Renal cortex interstitium (tissue), 15 donors: ENCODE measurements at places on chromosomes 2 and 18.
A peak's percentile ranks its signal among the peaks of the same experiment; 100 is the strongest.

GRCh38 chr2:220417503-220417902 is 790.1 kb downstream of the SLC4A3 start:
- no peak for DNase-seq

DNA sequence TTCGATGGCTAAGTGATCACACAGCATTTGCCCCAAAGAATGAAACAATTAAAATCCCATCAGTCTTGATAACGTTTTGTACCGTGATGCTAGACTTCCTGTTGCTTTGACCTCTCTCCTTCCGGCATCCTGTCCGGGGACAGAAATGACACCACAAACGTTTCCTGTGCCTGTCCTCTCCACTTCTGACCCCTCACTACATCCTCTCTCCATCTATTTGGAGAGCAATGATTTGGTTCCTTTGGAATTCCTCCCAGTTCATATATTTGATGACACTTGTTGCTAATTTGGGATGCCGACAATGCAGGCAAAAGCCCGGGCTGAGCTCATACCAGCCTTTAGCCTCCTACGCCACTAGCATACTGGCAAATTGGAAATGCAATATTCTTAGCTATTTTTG is 151.2 kb upstream of the CCDC68 start:
- peak; percentile 17 for DNase-seq

DNA sequence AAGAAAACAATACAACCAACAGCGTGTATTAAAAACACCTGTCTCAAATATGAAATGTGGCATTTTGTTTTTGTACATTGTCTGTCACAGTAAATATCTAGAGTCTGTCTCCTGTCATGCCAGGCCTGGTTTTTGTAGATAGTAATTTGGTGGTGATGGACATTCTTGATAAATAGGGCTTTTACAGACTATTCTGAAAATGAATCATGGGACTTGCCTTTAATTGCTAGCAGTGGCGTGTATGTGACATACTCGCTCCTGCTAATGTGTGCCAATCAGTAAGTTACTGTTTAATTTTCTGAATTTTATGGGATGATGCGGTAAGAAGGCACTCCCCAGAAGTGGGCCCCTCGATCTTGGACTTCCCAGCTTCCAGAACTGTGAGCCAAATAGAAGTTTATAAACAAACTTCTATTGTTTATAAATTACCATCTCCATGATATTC is 83.7 kb downstream of the TANC1 start:
- no peak for DNase-seq

- no peak for DNase-seq
Measured at GRCh38 chr2:133602538-133602937, 34.3 kb upstream of the NCKAP5 start.

DNA sequence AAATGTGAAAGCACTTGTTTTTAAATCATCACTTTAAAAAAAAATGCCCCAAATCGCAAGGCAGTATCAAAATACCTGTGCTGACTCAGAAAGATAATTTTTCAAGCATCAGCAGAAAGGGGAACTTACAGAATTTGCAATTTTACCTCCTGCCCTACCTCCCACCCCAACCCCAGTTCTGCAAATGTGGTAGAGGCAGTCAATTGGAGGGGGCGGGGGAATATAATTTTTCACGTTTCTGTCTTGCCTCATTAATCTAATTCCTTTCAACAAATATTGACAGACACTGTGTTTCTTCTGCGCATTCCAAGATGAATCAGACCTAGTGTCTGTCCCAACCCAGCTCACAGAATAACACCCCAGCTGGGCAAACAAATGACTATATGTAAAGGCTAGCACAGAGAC is 76.8 kb downstream of the ALPK2 start:
- DNase-seq = no peak

- no peak for DNase-seq
Measured at GRCh38 chr2:180980943-180981911, 822 bp downstream of the UBE2E3 start.

- DNase-seq = no peak
Measured at GRCh38 chr2:67652679-67653078, 255.5 kb downstream of the ETAA1 start.

- no peak for DNase-seq
Measured at GRCh38 chr18:76064998-76065397, 430.0 kb downstream of the ZNF516 start.

- no peak for DNase-seq
Measured at GRCh38 chr2:8148260-8149006, 533.4 kb upstream of the ID2 start.

DNA sequence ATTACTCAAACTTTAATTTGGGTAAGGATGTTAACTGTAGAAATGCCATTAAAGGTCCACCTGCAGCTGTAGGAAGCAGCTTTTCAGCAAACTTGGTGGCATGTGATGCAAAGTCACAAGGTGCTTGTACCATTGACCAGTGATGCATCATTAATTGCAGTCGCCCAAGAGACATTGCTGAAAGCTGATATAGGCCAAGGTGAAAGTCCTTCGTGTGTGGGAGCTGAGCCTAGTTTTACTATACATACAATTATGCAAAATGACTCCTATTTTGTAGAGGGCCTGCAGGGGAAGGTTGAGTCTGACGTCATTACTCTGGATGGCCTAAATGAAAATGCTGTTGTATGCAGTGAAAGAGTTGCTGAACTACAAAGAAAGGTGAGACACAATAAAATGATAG is 40.5 kb downstream of the ALMS1 start:
- no peak for DNase-seq

- no peak for DNase-seq
Measured at GRCh38 chr2:174012347-174013314, 47.5 kb upstream of the SP3 start.

GRCh38 chr2:205680067-205680466 is 2.2 kb upstream of the NRP2 start:
- DNase-seq = peak; percentile 81

GRCh38 chr2:239164335-239164871 is 236.4 kb downstream of the HDAC4 start:
- DNase-seq = no peak

DNA sequence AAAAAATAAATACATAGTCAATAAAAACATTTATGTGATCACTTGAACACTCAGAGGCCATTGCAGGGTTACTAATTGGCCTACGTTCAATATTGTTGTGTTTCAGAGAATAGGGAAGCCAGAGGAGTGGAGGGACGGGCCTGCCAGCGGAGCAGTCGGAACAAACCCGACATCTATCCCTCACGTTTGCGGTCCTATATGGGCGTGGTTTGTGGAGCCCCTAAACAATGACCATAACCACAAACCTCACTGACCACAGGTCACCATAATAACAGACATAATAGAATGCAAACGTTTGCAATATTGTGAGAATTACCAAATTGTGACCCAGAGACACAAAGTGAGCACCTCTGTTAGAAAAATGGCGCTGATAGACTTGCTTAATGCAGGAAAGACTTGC is 19.5 kb upstream of the ZNF516 start:
- no peak for DNase-seq

- no peak for DNase-seq
Measured at GRCh38 chr18:57428221-57429150, 6.7 kb upstream of the ONECUT2 start.

- no peak for DNase-seq
Measured at GRCh38 chr2:60538101-60538500, 15.4 kb downstream of the BCL11A start.

DNA sequence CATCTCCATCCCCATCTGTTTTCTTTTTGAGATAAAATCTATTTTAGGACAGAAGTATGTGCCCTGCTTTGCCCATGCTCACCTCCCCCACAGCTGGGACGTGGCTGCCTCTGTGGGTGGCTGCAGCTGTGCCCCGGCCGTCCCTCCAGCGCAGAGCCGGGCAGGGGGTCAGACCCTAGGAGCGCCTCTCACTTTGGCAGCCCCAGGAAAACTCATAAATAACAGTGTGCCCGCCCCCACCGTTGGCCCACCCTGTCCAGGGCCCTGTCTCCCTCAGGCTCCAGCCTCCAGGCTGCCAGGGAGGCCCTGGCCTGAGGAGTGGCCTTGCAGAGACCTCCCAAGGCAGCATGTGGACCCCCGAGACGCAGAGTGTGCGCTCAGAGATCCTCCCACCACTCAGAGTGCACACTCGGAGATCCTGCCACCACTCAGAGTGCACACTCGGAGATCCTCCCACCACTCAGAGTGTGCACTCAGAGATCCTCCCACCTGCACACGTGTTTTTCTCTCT is 178.1 kb downstream of the TWIST2 start:
- no peak for DNase-seq

GRCh38 chr2:6576302-6576701 is 289.4 kb downstream of the CMPK2 start:
- DNase-seq = no peak

DNA sequence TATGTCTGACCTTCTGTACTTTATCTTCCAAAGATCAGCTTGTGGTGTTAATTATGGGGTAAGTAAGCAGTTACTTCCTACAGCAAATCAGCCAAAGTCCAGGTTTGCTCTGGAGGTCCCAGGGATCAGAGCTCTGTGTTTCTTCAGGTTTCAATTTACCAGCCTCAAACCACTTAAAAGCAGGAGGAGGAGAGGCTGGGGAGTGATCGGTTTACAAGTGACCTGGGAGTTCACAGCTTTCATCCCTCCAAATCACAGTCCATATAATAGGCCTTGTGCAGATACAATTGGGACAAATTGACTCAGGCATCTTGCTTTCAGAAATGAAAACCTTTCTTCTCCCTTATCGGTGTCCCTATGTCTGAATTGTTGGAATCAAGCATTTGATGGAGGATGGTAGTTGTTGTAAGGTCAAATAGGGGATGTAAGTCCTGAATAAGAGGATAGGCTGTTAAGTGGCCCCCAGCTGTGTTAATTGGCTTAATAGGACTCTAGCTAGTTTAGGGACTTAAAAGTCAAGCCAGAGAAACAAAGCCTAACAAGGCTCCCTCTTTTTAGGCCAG is 188.0 kb upstream of the NT5C1B start:
- no peak for DNase-seq

DNA sequence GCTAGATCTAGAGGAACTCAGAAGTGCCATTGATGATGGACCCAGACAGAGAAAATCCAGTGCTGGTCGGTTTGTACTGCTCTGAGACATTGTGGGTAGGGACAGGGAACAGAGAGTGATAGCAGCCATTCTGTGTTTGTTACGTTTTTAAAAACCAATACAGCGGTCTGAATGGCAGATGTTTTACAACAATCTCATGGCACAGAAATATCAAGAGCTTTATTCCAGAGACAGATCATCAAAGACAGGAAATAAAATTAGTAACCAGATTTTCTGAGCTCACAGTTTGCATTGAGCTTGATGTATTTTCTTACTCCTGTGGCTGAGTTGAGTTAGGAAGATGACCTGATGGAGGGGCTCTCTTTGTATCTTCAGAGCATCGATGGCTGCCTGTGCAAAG is 114.9 kb upstream of the BCL2L11 start:
- no peak for DNase-seq

DNA sequence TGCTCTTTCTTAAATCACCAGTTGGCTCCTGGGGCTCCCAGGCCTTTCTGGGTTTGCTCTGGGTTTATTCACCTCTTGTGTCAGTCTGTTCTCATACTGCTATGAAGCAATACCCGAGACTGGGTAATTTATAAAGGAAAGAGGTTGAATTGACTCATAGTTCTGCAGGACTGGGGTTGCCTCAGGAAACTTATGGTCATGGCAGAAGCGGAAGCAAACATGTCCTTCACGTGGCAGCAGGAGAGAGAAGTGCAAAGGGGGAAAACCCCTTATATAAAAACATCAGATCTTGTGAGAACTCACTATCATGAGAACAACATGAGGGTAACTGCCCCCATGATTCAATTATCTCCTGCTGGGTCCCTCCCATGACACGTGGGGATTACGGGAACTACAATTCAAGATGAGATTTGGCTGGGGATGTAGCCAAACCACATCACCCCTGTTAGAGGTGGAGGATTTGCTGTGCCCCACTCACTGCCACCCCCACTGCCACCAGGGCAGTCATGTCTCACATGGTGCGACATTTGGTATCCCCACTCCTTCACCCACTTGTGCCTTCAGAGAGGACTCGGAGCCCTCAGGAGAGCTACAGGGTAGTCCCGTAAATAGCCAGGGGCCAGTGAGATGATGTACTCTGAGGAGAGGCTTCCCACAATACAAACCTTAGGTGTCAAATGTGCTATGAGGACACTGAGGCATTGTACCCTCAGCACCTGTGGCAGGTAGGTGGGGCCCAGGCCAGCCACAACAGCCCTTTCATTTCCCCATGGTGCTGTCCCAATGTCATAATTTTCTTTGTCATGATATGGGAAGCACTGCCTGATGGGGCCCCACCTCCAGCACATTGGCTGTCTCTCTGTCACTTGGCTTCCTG is 35.7 kb downstream of the CDC42EP3 start:
- DNase-seq = no peak

GRCh38 chr2:41886757-41887156 is 161.1 kb upstream of the PKDCC start:
- DNase-seq = no peak

GRCh38 chr2:4020153-4020552 is 316.8 kb downstream of the DCDC2C start:
- DNase-seq = no peak

GRCh38 chr2:207692206-207693065 is 19.0 kb upstream of the CCNYL1 start:
- DNase-seq = no peak

DNA sequence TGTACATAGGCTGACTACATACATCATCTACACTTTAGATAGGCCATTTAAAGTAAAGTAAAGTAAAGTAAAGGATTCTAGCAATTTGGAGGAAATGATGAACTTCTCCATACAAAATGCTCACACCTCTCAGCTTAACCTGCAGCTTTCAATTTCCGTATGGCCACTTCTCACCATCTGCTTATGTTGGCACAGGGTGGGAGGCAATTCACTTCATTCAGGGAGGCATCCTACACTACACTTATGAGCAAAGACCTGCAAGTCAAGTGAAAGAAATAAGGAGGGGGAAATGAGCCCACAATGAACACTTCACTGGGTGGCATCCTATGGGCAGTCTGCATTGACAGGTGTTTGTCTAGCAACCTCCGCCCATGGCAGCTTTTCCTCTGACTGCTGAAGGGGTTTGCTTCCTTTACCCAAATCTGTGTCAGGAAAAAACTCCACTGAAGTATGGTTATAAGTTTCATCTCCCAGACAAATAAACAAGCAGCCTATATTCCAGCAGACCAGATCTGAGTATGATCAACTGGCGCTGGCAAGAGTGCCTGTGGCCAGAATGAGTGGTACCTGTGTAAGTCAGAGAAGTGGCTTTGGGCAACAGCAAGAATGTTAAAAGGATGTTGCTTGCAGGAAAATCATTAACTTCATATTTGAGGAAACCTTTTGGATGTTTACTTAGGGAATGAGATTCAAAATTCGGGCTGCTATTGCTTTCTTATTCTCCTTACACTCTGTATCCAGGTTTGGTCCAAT is 449.1 kb downstream of the TGIF1 start:
- no peak for DNase-seq

DNA sequence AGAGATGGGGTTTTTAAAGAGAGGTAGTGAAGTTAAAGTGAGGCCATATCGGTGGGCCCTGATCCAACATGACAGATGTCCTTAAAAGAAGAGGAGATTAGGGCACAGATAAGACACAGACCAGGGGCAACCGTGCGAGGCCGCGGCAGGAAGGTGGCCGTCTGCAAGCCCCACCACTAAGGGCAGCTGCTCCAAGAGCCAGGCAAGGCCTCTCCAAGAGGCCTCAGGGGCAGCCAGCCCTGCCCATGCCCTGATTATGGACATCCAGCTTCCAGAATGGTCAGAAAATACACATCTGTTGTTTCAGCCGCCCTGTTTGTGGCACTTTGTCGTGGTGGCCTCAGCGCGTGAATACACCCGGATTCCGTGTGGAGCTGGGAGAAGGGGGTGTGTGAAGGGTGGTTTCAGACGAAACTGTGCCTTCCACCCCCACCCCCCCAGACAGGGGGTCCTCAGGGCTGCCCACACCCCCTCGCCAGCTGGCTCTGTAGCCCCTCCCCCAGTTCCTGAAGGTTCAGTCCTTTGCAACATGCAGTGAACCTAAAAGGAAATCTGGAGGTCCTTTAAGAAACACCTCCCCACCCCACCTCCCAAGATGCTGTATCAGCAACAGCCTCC is 74.1 kb upstream of the SMAD7 start:
- no peak for DNase-seq
